Activated naive CD4-positive, alpha-beta T cell treated with anti-CD3 and anti-CD28 coated beads, Interleukin-2, amount 10 ng/mL, durations not matched to agents 7 days and 5 days (primary cell): ENCODE measurements at places on chromosomes 4 and X.

DNA sequence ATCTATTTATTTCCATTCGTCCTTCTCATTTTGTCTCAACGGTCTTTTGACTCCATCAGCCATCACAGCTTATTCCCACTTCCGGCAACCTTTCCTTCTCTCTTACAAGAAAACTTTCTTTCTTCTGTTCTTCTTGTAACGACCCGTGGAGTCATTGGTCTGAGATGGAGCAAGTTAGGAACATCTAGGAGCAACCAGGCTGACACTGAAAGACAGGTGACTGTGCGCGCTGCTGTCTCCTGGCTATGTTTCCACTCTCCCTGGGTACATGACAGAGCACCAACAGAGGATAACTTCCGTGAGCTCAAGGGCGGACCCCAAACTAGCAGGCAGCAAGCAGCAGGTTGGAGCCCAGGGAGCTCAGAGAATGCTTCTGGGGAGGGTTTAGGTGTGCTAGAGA lies 2.5 kb downstream of the FGF5 start:
- no peak for DNase-seq

DNA sequence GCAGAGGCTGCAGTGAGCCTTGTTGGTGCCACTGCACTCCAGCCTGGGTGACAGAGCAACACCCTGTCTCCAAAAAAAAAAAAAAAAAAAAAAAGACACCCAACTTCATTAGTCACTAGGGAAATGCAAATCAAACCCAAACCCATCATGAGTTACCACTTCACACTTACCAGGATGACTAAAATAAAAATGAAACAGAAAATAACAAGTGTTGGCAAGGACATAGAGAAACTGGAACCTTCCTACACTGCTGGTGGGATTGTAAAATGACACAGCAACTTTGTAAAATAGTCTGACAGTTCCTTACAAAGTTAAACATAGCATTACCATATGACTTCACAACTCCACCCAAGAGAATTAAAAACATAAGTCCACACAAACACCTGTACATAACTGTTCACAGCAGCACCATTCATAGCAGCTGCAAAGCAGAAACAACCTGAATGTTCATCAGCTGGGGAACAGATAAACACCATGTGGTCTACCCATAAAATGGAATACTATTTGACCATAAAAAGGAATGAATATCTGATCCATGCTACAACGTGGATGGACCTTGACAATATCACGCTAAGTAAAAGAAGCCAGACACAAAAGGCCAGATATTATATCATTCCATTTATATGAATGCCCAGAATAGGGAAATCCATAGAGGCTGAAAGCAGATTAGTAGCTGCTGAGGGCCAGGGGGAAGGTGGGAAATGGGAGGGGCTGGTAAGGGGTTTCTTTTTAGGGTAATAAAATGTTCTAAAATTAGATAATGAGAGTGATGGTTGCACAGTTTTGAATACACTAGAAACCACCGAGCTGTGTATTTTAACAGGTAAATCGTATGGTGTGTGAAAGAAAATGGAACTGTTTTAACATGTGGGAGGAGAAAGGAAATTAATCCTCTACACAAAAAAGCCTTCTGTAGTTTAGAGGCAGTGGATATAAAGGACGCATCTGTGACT lies 18.3 kb downstream of the CD99L2 start:
- no peak for DNase-seq

DNA sequence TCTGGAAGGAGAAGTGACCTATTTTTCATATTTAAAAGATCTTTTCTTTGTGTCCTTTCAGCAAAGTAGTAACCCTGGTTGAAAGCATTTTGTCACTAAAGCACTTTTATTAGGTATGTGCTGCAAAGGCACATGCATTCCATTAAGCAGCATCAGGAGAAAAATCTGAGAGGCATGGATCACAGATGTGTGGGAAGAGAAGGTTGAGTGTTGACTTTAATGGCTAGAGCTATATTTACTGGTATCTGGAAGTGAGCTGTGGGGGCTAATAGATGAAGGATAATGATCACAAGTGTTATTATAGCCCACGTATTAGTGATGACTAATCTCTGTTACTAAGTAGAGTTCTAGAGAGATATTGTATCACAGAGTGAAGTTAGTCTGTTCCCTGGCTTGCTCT lies 1520.7 kb downstream of the ARAP2 start:
- DNase-seq: no peak

DNA sequence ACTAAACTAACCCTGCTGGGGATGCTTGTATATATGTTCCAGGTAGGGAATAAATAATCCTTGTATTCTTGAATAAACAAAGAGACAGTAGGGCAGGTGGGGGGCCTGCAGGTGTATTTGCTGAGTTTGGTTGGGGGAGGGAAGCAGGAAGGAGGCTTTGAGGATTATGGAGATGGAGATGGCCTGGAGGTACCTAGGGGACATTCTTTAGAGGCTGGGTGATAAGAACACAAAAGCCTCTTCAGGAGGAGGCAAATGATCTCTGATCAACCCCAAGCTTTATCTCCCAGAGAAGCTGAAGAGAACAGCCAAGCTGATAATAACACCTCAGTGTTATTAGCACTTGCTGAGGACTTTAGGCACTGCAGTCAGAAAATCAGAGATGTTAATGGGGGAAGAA lies 187.7 kb downstream of the MGST2 start:
- no peak for DNase-seq
